ENCODE measurements at places on chromosomes 12 and 14. TPM values are rescaled to one million over a fixed set of nuclear protein-coding genes. Genes with fewer than 3 reads are reported as not detected.

DNA sequence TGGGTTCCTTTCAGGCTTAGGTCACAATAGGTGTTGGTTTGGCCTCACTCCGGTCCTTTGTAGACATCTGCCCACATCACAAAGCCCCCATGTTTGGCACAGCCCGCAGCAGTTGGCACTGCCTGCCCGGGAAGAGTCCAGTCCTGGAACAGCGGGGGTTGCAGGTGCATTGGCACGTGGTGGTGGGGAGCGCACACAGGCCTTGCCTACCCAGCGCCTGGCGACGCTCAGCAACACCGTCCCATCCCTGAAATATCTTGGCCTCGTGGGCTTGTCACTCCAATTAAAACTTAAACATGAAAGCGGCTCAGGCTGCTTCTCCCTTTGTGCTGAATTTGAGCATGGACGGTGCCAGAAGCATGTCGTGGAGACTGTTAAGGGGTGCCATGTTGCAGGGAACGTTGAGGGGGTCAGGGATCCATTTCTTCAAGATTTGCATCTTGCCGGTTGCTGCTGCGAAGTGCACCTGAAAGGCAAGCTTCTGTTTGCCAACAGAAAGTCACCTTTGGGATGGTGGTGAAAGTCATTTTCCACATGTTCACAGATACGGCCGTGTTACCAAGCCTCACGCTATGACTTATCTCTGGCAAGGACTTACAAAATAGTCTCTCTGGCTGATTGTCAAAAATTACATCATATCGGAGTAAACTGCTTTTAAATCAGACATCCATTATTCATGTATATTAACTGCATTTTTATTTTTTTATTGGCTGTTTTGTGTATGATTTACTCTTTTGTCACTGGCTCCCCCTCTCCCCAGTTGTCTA is 91.5 kb downstream of the FBXW8 start:
- no peak for DNase-seq

DNA sequence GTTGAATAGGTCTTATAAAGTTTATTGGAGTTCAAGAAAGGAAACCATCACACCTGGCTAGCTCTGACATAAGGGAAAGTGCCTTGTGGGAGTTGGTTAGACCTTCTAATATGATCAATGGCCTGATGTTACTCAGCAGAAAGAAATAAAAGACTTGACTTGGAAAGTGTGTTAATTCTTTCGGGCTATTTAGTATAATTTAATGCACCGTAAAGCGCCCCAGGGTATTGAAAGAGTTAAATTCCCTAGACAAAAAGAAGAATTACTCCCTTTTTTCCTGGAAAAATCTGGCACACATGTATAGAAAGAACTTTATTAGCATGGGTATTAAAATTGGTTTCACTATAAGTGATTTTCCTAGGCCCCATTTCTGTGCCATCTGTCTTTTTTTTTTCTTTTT is 1125.7 kb upstream of the FLRT2 start:
- DNase-seq = no peak

GRCh38 chr12:109223211-109223610 is 85.9 kb downstream of the FOXN4 start:
- no peak for DNase-seq

DNA sequence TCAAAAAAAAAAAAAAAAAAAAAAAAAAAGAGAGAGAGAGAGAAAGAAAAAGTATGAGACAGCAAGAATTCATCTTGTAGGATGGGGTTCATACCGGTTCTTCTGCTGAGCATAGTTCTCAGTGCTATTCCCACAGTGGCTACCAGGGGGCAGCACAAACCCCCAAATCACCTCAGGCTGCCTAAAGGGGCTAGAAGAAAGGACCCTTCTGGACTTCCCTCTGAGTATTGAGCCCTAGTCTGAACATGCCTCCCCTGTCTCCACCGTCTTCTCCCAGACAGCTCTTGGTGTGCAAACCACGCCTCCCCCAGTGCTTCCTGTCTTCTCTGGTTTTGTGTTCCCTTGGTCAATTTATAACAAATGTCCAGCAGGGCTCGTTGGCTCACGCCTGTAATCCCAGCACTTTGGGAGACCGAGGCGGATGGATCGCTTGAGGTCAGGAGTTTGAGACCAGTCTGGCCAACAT is 31.3 kb upstream of the SMUG1 start:
- DNase-seq = no peak

DNA sequence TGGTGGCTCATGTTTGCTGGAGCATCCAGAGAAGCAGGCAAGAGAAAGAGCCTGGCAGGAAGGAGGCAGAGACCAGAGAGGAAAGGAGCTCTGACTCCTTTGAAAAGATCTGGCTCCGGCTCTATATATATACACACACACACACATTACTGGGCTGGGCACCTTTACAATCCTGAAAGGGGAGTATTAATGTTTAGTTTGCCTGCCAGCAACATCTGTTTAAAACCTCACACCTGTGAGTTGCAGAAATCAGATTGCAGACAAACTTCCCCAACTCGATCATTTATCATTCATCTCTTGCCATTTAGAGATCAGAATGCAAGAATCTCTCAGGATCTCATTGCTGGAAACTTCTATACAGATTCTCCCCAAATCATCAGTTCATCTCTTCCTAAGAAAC is at the start of gene KRT77:
KRT77 (minus strand) TSS at position 101 of the 400 bp plus-strand sequence; CDS start at position 11, 90 bp downstream.
- DNase-seq = no peak

GRCh38 chr12:94679554-94680195 is 29.3 kb upstream of the TMCC3 start:
- no peak for DNase-seq

The HOXC9 gene
- total RNA-seq = not detected

The METAP2 gene
- total RNA-seq = 24.5 TPM

The BEGAIN gene
- 0.27 TPM for total RNA-seq

The PTCSC3 gene
- total RNA-seq = not detected

The SLC4A8 gene
- 7.1 TPM for total RNA-seq

The SRRM4 gene
- total RNA-seq = not detected

The RPGRIP1 gene
- total RNA-seq = not detected

The C3AR1 gene
- 25.5 TPM for total RNA-seq

The C14orf180 gene
- 1.1 TPM for total RNA-seq

The HHIPL1 gene
- total RNA-seq = 10.0 TPM

Measured in thoracic aorta (tissue), 2 donors.